ELF-1 (cell line): ENCODE measurements at places on chromosomes 12 and 14.

GRCh38 chr12:27711967-27712366, 1.3 kb downstream of the MRPS35 start:
- no peak for DNase-seq

GRCh38 chr12:15208871-15209656, 12.2 kb downstream of the RERG start:
- no peak for DNase-seq

- DNase-seq = peak; percentile 32
Measured at GRCh38 chr14:104776961-104777807, 18.4 kb downstream of the AKT1 start.

DNA sequence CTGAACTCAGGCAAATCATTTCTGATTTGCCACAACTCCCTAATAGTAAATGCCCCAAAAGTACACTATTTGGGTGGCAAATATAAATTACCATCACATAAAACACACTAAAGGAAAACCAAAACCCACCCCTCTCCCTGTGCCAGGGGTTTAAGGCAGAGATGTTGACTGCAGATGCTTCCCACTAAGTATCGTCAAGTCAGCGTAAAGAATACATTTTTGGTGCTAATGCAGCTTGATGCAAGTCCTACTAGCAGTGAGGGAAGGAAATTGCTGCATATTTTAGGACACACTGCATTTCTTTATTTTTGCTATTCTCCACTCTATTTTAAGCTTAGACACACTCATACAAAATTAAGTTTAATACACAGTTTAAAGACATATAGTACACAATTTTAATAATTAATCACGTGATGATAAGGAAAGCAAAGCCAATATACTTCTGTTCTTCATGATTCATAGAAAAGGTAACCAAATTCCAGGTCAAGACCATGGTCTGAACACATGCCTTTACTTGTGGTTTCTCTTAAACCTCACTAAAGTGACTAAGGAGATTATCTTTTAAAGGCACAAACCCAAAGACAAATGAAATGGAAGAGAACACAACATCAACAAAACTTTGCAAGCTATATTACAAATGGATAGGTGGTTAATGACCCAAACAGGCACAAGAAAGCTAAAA, 162.2 kb downstream of the STXBP6 start:
- no peak for DNase-seq

DNA sequence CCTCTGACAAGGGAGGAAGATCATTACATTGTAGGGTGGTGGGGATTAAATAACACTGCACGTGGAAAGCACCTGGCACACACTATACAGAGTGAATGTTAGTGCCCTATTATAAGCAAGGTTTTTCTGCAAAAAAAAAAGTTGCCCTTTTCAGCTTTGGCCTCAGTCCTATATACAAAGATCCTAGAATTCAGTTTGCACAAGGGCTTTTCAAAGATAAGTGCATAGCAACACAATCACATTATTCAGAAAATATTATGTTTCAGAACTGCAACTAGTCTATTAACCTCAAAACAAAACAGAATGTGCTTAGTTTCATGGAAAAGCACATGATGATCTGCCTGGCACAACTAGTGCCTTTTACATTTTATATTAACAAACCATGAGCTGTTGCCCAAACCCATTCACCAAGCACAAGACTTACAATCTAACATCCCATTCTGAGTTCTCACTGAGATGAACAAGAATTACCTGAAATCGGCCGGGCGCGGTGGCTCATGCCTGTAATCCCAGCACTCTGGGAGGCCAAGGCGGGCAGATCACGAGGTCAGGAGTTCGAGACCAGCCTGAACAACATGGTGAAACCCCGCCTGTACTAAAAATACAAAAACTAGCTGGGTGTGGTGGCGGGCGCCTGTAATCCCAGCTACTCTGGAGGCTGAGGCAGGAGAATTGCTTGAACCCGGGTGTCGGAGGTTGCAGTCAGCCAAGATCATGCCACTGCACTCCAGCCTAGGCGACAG, 1.8 kb downstream of the TM7SF3 start:
- no peak for DNase-seq

DNA sequence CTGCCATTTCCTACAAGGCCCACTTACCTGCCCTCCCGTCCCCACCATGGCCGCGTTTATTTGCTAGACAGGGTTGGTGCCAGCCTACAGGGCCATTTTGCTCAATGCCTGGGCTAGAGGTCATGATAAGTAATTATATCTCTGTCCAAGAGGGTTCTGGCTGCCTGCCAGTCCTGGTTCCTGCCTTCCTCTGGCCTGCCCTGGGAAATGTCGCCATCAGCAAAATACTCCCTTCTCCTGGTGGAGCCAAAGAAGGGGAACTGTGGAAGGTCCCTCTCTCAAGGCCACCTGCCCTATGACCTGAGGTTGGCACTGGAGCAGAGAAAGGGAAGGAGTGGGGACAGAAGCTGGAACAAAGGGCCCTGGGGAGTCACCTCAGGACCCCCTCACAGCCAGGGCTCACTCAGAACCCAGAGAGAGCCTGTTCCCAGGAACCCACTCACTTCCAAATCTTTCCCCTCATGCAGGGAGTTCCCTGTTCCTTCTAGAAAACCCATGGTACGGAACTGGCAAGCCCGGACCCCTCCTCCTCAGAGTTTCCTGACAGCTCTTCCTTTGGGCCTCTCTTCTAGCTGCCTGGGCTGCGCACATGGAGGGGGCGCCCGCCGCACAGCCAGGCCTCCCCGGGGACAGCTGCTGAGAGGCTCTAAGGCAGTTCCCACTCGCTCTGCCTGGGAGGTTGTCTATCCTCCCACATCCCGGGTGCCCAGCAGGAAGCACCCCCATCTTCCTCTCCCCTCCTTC, 280.5 kb downstream of the DPF3 start:
- no peak for DNase-seq

DNA sequence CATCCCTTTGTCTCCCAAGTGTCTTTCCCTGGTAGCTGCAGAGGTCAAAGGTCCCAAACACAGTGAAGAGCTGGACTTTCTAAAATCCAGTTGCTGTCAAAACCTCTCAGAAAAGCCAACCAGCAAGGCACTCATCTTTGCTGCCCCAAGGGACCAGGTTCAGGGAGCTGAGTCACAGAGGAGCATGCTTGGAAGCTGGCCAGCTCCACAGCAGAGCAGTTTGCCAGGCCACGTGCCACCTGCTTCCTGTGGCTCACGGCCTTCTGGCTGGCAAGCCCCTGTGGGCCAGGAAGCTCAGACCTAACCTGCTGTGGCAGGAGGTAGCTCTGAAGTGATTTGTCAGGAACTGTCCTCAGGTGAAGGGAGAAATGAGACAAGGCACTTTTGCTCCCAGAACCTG, 3.6 kb downstream of the ISCU start:
- DNase-seq = no peak

DNA sequence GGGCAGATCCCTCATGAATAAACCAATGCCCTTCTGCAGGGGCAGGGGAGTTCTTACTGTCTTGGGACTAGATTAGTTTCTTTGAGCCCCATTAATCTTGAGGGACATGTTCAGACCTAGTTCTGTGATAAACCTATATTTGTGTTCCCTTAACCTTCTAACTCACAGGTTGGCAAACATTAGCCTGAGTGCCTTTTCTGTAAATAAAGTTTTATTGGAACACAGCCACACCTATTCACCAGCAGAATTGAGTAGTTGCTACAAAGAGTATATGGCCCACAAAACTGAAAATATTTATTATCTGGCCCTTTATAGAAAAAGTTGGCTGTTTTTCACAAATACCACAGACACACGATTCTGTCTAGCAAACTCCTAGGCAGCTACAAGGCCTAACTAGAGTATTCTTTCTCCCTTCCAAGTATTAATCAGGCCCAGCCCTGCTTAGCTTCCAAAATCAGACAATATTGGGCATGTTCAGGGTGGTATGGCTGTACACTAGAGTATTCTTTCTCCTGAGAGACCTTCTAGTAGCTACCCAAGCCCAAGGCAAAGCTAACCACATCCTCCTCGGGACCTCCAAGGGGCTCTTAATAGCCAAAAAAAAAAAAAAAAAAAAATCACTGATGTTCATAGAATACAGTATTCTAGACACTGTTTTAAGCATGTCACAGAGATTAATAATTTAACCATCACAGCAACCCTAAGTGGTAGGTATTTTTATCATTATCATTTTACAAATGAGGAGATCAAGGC, 199.3 kb upstream of the PWP1 start:
- DNase-seq = no peak

- DNase-seq = peak; percentile 99
Measured at GRCh38 chr12:116426391-116427136, 132.6 kb upstream of the MAP1LC3B2 start.

- no peak for DNase-seq
Measured at GRCh38 chr12:93032758-93033157, 103.7 kb upstream of the EEA1 start.

DNA sequence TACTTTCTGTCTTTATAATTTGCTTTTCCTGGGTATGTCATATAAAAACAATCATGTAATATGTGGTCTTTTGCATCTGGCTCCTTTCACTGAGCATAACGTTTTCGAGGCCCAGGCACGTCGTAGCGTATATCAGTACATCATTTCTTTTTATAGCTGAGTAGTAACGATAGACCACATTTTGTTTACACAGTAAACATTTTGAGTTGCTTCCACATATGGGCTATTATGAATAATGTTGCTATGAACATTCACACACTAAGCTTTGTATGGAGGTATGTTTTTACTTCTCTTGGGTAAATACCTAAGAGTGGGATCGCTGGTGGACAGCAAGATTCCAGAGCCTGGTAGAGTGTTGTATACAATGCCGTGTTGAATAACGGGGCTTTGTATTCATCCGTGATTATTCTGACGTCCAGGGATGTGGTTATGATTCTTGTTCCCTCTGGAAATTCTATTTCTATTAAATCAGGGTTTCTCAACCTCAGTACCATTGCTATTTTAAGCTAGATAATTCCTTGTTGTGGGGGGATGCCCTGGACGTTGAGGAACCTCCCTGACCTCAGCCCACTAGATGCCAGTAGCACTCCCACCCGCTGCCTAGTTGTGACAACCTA, 38.9 kb upstream of the CIT start:
- DNase-seq = no peak

GRCh38 chr14:44863271-44863670, 98.5 kb downstream of the KLHL28 start:
- DNase-seq = no peak

DNA sequence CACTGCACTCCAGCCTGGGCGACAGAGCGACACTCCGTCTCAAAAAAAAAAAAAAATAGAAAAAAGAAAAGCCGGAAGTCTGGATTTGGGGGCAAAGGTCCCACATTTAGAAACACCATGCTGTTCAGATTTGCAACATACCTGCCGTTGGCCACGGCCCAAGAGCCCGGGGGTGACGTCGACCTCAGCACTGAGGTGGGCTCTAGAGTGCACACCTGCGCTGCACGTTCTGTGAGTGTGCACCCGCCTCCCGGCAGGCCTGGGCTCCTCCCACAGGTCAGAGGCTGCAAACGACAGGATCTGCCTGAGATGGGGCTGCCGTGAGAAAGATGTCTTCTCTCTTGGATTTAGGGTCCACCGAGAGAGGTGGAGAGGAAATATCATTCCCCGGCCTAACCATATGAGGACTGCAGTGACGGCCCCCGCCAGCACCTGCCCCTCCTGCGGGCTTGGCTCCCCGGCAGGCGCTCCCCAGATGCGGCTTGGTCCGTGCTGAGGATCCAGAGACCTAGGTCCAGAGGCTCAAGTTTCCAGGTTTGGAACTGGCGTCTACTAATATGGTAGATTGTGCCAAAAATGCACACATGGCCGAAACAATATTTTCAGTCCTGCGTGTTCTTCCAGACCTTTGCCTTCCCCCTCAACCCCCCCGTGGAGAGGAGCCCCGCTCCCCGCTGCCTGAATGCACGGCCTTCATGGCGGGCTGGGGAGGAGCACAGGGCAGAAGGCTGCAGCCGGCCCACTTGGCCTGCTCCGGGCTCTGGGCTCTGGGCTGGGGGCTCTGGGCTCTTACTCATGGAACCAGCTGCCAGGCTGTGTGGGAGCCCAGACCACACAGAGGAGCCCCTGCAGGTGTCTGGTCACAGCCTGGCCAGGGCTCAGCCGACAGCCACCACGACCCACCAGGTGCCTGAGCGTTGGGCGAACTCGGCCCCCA, 58.8 kb upstream of the FBRSL1 start:
- DNase-seq = no peak

DNA sequence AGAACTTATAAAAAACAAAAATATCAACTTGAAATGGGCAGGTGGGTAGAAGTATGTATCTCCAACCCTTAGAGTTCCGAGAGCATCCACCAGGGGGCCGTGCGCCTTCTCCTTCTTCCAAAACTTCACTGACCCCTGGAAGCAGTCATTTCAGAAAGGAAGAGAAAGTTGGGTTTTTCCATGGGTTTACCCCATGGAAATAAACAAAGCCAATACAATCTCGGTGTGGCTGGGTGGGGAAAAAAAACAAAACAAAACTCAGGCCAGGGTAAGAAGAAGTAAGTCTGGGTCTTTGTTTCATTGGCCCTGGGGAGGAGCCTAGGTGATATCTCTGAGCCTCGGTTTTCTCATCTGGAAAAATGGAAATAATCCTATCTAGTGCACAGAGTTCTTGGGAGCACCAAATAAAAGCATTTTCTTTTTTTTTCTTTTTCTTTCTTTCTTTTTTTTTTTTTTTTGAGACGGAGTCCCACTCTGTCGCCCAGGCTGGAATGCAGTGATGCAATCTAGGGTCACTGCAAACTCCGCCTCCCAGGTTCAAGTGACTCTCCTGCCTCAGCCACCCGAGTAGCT, 33.6 kb upstream of the HNF1A start:
- DNase-seq = peak; percentile 81

- no peak for DNase-seq
Measured at GRCh38 chr14:80475074-80475473, 263.8 kb upstream of the DIO2 start.

- peak; percentile 41 for DNase-seq
Measured at GRCh38 chr12:48003226-48004052, 837 bp downstream of the COL2A1 start.

DNA sequence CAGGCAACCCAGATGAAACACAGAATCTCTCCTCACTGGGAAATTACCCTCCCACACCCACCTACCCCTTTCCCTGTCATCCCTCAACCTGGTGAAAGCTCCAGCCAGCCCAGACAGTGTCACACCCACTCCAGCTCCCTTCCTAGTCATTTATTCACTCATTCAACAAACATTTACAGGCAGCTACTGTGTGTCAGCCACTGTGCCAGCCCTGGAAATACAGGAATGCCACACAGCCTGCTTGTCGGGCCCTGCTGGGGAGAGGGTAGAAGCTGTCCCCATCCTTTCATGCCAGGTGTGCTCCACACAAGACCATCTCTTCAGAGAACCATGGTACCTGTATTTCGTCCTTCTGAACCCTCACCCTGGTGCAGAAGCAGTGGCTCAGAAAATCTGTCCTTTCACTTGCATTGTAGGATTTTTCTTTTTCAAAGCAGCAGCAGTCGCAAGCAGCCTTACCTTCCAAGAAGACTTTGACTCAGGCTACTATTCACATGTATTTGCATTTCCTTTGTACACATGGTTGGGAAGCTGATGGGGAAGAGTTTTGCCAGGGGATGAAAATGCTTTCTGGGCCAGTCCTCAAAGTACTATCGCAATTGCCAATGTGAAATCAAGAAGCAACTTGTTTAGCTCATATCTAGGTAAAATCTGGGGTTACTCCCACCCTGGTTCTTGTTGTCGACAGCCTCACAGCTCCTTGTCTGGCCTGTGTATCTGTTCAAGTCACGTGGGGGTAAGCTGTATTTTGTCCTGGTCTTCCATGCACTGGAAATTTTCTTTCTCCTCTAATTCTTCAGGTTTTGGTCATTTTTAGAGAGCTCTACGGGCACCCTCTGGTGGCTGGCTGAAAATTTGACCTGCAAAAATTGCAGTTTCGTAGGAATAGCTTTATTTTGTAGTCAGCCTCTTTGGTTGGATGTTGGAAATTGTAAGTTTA, 147.4 kb upstream of the EGLN3 start:
- peak; percentile 61 for DNase-seq

- no peak for DNase-seq
Measured at GRCh38 chr12:26345471-26346003, 150.2 kb downstream of the SSPN start.

GRCh38 chr12:81270385-81270784, 192.5 kb downstream of the ACSS3 start:
- DNase-seq = no peak
